Left ventricle myocardium inferior (tissue), 1 donor: ENCODE measurements at places on chromosomes 11 and 22. TPM values are rescaled to one million over a fixed set of nuclear protein-coding genes. Genes with fewer than 3 reads are reported as not detected.

DNA sequence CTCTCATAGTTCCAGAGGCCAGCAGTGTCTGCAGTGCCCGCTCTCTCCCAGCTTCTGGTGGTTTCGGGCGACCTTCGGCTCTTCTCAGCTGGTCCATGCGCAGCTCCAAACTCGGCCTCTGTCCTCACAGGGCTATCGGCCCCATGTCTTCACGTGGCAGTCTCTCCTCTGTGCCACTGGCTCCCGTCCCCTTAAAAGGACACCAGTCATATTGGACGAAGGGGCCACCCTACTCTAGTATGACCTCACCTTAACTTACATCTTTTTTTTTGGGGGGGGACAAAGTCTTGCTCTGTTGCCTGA lies 13.8 kb downstream of the LTO1 start:
- DNase-seq, result no peak

- DNase-seq, result no peak
Observed at GRCh38 chr11:128052912-128053641, 534.3 kb downstream of the ETS1 start.

- no peak for DNase-seq
Observed at GRCh38 chr11:19332476-19332875, 91.7 kb upstream of the E2F8 start.

DNA sequence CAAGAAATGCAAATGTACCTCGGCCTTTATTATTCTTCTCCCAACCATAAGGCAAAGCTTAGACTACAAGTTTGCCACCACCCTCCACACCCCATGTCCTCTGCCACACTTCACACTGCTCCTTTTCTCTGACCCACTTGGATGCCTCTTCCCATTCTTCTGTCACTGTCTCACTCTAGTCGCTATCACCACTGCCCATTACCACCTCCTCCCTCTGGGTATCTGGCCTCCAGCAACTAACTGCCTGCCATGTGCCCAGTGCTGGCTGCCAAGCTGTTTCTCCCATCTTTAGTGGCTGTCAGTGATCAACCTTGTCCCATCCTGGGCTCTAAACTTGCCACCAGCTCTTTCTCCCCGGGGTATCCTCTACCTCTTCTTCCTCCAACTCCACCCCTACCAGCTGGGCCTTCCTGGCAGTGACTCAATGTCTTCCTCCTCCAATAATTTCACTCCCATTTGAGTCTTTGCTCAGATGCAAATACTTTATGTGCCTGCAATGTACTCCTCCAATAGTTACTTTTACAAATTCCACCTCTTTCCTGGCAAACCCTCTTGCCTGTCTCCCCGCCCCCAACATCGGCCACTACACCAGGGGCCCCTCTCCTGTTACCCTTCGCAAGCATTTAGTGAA lies 20.1 kb upstream of the KDM2A start:
- peak; percentile 43 for DNase-seq

The BEST1 gene
- total RNA-seq, result 0.58 TPM

The KRTAP5-7 gene
- not detected for total RNA-seq

DNA sequence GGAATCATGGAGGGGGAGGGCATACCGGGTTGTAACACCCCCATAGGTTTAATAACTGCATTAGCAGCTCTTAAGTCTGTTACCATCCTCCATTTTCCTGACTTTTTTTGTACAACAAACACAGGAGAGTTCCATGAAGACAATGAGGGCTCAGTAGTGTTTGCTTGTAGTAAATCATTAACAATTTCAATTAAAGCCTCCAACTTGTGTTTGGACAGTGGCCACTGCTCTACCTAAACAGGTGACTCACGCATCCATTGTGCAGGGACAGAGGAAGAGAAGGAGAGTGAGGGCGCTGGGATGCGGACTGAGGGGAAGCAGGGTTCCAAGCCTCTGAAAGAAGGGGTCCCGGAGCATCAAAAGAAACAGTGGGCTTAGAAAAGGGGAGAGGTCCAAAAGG lies 21.3 kb upstream of the MTNR1B start:
- no peak for DNase-seq

GRCh38 chr11:125637840-125638239 lies 12.9 kb downstream of the CHEK1 start:
- DNase-seq, result no peak

The VWA5A gene
- total RNA-seq, result 4.6 TPM

DNA sequence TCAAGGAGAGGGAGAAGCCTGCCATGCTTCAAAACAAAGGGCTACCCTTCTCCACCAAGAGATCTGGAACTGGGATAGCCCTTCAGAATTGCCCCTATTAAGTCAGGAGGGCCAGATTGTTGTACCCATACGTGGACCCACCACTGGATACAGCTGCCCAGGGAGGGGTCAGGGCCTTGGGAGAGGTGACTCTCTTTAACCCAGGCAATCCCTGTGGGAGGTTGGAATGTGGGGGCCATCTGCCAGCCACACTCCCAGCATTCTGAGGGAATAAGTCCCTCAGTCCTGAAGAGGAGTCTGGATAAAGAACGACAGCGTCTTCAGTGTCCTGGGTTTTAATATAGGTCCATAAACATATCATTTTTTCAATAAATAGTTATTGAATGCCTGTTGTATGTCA lies 588.2 kb upstream of the TENM4 start:
- DNase-seq, result no peak

GRCh38 chr11:61529537-61530225 lies 21.1 kb downstream of the LRRC10B start:
- peak; percentile 66 for DNase-seq

DNA sequence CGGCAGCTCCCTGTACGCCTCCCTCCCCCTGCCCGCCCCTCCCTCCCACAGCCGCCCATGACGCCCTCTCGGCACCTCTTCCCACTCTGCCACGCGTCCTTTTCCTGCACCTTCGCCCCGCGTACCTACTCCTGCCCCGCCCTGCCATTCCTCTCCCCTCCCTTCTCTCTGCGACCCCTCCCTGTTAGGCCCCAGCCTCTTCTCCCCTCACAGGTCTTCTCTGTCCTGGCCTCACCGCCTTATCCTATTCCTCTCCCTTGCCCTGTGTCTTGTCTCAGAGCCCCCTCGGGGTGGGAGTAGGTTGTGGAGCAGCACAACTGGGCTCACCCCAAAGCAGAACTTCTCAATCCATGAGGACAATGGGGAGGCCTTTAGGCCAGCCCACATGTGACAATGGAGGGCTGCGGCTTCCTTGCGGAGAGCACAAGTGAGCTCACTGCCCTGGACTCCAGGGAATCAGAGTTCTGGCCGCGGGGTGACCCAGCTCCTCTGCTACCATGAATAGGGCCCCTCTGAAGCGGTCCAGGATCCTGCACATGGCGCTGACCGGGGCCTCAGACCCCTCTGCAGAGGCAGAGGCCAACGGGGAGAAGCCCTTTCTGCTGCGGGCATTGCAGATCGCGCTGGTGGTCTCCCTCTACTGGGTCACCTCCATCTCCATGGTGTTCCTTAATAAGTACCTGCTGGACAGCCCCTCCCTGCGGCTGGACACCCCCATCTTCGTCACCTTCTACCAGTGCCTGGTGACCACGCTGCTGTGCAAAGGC lies 539 bp downstream of the SLC35C1 start:
- peak; percentile 43 for DNase-seq

GRCh38 chr11:14378171-14378570 lies 19.2 kb upstream of the RRAS2 start:
- DNase-seq, result no peak

- DNase-seq, result no peak
Observed at GRCh38 chr11:132691848-132692550, 840.3 kb downstream of the OPCML start.

GRCh38 chr11:84855508-84856245 lies 771.5 kb downstream of the DLG2 start:
- no peak for DNase-seq

The MLC1 gene
- 0.66 TPM for total RNA-seq

GRCh38 chr22:47251911-47252310 lies 489.5 kb downstream of the TBC1D22A start:
- DNase-seq, result no peak

The C11orf21 gene
- 36.0 TPM for total RNA-seq

The EP300 gene
- total RNA-seq, result 26.2 TPM

The CHRDL2 gene
- total RNA-seq, result 6.5 TPM

DNA sequence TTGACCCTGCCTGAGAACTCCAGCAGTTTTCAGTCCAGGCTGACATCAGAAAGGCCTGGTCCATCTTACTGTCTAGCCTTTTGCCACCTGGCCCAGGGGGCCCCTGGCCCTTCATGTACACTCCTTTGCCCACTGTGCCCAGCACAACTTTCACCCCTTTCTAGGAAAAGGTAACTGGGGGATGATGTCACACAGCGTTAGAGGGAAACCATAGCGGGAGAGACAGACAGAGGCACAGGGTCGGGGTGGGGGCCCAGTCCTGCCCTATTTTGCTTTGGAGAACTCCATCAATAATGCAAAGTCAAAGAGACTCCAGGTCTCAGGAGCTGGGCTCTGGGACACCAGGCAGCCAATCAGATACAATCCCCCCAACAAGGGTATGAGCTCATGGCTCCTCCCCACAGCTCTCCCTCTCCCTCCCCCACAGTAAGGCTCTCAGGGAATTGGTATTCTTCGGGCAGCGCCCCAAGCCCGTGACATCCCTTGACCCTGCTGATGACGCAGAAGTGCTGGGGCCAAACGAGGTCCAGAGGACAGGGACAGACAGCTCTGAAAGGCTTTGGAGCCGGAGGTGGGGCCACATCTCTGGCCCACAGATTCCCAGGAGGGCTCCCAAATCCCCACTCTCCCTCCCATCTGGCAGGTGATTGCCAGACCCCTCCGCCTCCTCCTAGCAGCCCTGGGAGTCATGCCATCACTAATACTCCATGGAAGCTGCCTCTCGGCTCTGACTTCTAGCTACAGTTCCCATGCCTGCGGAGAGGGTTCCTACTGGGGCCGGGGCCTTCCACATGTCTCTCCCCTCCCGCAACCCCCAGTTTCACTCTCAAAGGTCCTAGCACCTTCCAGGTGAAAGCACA lies 5.9 kb downstream of the USP2 start:
- DNase-seq, result peak; percentile 85

DNA sequence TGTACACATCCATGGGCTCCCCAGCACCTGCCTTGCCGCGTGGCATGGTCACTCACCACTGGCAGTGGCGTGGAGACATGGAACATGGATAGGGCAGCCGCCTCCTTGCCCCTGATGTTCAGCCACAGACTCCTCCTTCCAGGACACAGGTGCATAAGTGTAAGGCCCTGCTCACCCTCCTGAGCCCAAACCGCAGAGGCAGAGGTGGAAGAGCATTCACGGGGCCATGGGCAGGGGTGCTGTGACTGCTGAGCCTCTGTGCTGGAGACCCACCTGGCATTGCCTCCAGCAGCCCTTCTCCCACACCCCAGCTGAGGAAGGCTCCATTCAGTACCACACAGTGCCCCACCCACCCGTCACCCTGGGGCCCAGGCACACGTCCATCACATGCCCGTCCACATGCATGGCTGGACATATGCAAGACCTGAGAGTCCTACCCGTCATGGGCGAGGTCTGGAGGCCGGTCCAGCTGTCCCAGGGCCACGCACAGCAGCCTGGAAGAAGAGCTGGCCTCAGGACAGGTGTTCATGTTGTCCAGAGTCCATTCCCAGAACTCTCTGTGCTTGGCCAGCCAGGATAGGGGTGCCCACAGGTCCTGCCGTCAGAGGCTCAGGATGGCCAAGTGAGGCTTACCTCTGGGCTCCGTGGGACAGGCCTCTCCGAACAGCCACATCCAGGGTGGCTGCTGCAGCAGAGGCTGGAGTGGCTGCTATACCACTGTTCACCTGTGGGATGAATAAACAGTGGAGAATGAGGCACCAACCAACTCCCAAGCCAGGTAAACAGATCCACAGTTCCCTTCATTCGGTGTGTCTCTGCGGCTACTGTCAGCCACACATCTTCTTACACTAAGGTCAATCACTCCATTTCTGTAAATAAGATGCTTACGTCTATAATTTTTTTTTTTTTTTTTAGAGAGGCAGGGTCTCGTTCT lies 1.7 kb upstream of the TUBGCP6 start:
- no peak for DNase-seq

- DNase-seq, result no peak
Observed at GRCh38 chr22:40156001-40156516, 21.7 kb upstream of the TNRC6B start.

DNA sequence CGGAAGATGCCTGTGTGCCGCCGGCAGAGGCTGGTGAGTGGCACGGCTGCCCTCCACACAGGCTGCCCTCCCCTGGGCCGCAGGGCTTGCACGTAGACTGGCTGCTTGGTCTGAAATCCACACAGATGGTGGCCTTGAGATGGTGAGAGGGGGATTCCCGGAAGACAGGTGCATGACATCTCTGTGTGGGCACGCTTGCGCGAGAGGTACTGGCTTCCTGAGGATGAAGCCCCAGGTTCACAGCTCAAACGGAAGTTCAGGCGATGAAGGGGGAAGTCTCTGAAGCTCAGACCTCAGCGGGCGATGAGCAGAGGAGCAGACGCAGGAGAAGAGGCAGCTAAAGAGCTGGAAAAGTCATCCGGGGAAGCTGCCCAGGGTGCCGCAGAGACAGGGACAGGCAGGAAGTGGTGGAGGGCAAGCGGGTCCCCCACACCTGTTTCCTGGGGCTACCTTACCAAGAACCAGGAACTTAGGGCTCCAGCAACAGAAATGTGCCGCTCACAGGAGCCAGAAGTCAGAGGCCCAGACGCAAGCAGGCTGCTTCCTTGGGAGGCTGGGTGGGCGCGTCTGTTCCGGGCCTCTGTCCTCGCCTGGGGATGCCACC lies 7.2 kb downstream of the CRELD2 start:
- DNase-seq, result no peak

- DNase-seq, result no peak
Observed at GRCh38 chr11:33375688-33376311, 118.6 kb downstream of the HIPK3 start.
